ENCODE measurements at places on chromosomes 12 and 14.
A peak's percentile ranks its signal among the peaks of the same experiment; 100 is the strongest.

- DNase-seq, result no peak
Measured at GRCh38 chr14:85142982-85143381, 387.0 kb upstream of the FLRT2 start.

- peak; percentile 50 for DNase-seq
Measured at GRCh38 chr12:82527165-82527780, 159.4 kb upstream of the TMTC2 start.

- no peak for DNase-seq
Measured at GRCh38 chr12:79834712-79835376, 100.1 kb downstream of the PPP1R12A start.

DNA sequence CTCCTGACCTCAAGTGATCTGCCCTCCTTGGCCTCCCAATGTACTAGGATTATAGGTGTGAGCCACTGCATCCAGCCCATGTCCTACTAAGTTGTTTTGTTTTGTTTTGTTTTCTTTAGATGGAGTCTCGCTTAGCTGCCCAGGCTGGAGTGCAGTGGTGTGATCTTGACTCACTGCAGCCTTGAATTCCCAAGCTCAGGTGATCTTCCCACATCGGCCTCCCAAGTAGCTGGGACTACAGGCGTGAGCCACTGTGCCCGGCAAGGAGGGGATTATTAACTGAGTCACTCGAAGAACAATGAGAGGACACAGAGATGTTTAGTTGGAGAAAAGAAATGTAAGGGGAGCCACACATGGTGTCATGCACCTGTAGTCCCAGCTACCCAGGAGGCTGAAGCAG is 18.0 kb upstream of the ERBB3 start:
- DNase-seq, result no peak

DNA sequence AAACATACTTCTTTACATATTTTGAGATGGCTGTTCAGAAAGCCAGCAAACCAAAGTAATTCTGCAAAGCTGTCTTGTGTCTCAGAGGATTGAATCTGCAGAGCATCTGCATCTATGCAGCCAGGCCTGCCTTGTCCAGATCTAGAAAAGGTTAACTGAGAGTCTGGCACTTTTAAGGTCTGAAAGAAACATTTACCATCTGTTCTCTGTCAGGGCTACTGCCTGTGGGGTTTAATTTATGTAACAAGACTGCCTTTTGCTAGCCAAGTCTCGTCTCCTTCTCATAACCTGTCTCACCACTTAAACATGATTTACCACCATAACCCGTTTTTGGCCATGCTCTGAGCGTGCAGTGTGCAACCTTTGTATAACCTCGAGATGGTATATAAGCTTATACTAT is 194.2 kb downstream of the SYT10 start:
- no peak for DNase-seq

DNA sequence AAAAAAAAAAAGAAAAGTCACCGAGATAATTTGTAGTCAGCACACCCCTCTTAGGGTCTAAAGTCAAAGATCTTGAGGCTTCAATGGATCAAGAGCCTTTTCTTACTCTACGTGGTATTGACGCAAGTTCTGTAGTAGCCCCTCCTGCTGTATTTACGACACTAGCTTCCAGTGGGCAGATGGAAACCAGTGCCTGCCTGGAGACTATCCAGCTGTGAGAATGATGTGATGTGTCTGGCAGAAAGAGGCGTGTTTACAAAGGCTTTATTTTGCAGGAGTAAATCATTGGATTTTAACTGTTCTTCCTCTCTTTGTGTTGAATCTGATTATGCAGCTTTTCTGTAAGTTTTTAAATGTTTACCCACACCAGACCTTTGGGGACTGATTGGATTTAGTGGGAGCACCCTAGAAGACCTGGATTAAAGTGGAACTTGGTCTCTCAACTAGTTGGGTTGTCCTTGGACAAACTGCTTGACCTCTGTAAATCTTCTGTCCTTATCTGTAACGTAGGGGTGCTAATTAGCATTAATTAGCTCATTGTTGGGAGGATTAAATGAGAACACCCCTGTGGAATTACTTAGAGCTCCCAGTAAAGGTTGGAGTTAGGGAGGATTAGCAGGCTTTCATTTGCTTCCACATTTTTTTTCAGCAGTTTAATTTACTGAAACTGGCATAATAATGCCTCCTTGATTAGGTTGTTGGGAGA is 72.4 kb downstream of the RASSF3 start:
- DNase-seq, result no peak

DNA sequence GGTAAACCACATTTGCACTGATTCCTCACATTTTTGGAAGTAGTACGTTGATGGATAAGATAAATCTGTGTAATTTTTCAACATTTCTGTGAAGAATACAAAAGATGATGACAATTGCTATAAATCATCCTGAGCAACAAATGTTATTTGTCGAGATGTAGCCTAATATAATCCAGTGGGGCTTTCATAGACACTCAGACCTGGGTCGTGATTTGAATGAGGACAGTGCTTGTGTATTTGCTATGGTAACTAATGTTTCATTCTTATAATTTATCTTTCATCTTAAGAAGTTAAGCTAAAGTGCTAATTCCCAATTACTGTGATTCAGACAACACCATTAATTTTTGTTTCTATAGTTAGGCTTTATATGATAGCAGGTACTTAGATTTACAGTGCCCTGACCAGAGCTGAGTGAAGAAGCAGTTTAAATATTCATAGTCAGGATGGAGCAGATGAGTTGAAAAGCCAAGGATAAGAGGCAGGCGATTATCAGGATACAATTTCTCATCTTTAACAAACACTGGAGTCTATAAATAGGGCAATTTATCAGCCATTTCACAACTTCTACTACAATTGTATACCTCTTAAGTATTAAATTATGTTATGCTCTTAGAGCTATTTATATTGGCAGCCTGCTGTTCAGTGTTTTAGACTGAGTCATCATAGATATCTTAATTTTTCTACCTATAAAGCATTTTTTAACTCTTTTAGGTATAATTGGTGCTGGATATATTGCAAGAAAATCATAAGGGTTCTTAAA is 359.9 kb downstream of the TRHDE start:
- DNase-seq, result no peak

DNA sequence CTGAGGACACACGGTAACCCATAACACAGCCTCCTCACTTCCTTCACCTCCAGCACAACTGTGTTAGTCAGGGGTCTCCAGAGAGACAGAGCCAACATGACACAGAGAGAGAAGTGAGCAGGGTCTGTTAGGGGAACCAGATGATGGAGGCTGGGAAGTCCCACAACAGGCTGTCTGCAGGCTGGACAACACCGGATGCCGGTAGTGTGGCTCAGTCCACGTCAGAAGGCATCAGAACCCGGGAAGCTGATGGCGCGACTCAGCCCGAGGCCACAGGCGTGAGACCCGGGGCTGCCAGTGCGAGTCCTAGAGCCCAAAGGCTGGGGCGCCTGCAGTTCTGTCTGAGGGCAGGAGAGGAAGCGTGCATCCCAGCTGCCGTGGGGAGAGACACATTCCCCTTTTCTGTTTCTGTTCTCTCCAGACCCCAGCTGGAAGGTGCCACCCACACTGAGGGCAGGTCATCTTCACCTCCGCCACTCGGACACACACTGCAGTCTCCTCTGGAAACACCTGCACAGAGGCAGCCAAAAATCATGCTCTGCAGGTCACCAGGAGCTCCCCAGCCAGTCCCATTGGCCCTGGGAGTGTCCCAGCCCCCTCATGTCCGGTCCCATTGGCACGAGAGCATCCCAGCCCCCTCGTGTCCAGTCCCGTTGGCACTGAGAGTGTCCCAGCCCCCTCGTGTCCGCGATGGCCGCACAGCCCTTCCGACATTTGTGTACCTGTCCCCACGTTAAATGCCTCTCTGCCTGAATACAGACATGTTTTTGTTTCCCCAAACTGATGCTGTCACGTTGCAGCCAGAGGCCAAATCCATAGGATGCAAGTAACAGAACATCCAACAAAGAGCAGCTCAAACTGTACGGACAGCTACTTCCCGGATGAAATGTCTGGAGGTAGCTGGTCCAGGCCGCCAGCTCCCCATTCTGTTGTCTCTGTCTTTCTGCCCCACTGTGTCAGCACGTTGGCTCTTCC is 7.9 kb upstream of the FBRSL1 start:
- DNase-seq, result no peak

GRCh38 chr14:67539116-67539515 is 6.0 kb downstream of the PLEKHH1 start:
- DNase-seq, result no peak

- DNase-seq, result no peak
Measured at GRCh38 chr14:62674563-62675237, 370.6 kb downstream of the KCNH5 start.

- DNase-seq, result no peak
Measured at GRCh38 chr14:77457115-77457521, 283 bp downstream of the VIPAS39 start.
